Activated effector memory CD4-positive, alpha-beta T cell treated with anti-CD3 and anti-CD28 coated beads, Interleukin-2, amount 50 U/mL, for 16 hours (primary cell): ENCODE measurements at places on chromosomes 16 and 17.

DNA sequence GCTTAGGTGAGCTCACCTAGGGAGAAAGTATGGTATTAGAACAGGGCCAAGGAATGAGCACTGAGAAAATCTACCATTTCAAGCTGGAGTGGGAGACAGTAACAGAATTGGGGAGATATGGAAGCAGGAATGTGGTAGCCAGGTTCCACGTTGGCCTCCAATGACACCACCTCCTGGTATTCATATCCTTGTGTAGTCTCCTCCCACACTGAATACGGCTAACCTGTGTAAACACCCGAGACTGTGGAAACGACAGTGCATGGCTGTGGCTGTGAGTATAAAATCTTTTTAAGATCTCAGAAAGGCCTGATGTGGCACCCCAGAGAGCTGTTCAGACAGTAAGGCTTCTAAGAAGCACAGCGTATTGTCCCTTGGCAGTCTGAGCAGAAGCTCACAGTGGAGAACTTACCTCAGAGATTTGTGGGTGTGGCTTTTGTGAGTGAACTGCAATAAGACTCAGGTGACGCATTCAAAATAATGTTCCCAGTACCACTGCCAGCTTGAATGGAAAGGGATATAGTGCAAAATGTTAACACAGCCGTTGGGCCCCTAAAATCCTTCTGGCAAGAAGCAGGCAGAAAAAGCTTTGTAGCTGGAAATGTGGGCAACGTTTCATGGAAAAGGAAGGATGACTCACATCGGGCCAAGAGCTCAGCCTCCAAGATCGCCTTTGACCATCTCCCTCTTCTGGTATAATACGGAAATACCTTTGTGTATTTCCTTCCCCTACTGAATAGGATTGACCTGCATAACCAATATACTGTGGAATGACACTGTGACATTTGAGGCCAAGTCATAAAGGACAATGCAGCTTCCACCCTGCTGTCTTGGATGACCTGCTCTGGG lies 14.4 kb downstream of the SDR42E1 start:
- DNase-seq = no peak

- DNase-seq = no peak
Measured at GRCh38 chr16:87541147-87541871, 48.5 kb upstream of the ZCCHC14 start.

- no peak for DNase-seq
Measured at GRCh38 chr16:25707982-25708583, 16.3 kb downstream of the HS3ST4 start.

DNA sequence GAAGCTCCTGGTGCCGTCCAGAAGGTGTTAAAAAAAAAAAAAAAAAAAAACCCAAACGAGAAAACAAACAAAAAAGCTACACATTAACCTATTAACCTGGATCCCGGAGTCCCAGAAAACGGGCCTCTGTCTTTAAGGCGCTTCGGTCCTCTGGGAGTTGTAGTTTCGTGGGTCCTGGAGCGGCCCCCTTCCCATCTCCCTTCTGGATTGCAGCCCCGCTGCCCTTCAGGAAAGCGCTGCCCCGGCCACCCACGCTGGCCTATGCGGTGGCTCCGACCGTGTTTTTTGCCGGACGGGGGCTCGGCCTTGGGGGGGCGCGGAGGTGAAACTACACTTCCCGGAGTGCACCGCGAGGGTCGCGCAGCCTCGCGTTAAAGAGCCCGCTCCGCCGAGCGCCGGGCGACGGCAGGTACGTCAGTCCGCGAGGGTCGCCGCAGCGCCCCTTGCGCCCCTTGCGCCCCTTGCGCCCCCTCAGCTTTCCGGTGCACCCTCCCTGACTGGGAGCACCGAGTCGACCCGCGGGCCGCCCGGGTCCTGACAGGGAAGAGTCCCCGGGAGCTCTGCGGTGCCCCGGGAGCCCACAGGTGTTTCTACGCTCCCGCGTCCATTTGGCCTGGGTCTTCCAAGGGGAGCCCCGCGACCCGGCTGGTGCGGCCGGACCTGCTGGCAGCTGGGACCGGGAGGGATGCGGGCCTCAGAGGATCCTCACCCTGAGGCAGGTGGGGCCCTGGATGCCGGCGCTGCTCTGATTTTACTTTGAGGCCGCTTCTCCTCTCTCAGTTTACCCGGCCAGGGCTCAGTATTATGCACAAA lies at the start of gene FCSK:
FCSK (plus strand) TSS at position 374 of the 813 bp plus-strand sequence. CDS start 8,596 bp downstream, outside the sequence.
- peak; percentile 89 for DNase-seq

GRCh38 chr17:9766970-9767369 lies 24.4 kb downstream of the DHRS7C start:
- DNase-seq = no peak

DNA sequence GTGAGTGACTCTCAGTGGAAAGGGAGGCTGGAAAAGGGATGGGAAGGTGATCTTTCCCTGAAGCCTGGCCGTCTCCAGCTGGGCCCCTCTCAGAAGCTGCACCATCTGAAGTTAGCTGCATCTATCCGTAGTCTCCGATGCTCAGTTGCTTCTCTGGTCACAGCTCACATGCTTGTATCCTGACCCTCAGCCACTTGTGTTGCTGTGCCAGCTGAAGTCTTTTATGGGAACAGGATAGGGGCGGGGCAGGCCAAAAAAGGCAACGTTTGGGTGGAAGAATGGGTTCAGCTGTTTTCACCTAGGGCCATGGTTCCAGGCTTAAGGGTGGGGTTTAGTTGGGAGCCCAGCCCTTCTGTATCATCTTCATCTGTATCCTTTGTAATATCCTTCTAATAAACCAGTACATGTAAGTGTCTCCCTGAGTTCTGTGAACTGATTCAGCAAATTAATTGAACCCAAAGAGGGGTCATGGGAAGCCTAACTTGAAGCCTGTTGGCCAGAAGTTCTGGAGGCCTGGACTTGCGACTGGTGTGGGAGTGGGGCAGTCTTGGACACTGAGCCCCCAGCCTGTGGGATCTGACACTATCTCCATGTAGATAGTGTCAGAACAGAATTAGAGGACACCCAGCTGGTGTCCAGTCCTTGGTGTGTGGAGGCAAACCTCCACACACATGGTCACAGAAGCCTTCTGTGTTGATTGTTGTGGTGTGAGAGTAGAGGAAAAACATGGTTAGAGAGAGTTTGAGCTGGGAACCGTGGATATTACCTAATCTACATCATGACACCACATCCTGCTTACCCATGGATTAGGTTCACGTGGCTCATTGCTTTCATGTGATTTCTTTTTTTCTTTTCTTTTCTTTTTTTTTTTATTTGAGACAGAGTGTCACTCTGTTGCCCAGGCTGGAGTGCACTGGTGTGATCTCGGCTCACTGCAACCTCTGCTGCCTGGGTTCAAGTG lies 49.3 kb upstream of the FBXO47 start:
- no peak for DNase-seq

- no peak for DNase-seq
Measured at GRCh38 chr17:82876149-82876548, 36.3 kb upstream of the ZNF750 start.

GRCh38 chr16:59478838-59479237 lies 744.7 kb upstream of the GOT2 start:
- DNase-seq = no peak

- DNase-seq = no peak
Measured at GRCh38 chr17:61646482-61646881, 55.5 kb upstream of the NACA2 start.

DNA sequence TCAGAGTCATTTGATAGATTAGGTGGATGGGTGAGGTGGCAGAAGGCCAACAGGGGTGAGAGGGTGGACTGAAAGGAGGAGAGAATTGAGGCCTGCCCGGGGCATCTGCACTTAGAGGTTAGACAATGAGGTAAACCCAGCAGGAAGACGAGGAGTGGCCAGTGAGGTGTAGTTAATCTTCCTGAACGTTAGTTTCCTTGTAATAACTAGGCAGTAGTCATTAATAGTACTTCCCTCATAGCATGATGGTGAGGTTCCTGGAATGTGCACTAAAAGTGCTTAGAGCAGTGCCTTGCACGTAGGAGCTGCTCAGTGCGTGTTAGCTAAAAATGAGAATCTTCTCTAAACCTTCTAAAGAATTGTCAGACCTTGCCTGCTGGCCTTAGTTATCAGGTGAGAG lies 13.5 kb upstream of the KSR1 start:
- DNase-seq = no peak
